Endothelial cell (in vitro differentiated cells): ENCODE measurements at places on chromosomes 2 and 18.

- DNase-seq: no peak
These were observed 151.0 kb downstream of the HDAC4 start for GRCh38 chr2:239249776-239250175.

DNA sequence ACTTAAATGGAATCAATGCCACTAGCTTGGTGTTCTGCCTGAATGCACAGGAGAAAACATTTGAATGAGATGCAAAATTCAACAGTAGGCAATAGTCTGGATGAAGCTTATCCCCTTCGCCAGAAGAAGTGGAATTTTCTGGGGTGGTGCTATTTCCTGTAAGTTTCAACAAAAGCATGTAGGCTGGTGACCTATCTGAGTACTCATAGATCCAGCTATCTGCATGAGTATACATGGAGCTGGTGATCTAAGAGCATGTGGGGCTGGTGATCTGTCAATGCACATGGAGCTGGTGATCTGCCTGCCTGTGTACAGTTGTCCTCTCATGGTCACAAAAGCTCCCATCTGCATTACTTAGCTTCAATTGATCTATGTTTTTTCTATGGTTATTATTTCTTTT, 71.2 kb downstream of the SLC9A4 start:
- DNase-seq: no peak

DNA sequence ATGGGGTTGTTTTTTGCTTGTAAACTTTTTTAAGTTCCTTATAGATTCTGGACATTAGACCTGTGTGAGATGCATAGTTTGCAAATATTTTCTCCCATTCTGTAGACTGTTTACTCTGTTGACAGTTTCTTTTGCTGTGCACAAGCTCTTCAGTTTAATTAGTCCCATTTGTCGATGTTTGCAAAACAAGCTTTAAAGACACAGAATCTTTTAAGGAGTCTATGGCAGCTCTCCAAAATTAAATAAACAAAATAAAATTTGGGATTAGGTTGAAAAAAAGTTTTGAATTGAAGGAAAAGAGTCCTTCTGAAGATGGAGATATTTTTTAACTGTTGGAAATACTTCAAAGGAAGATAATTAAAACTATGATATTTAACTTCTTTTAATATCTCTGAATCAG, 88.8 kb downstream of the MAP3K20 start:
- no peak for DNase-seq

GRCh38 chr2:10329580-10329879, 26.8 kb downstream of the HPCAL1 start:
- no peak for DNase-seq
